A549 treated with dexamethasone at 1 μM for 4 hours (cell line): ENCODE measurements at places on chromosomes 1 and 21. TPM values are rescaled to one million over a fixed set of nuclear protein-coding genes. Genes with fewer than 3 reads are reported as not detected.

FCRL1 gene
- total RNA-seq, result not detected in 5 replicates

FCAMR gene
- 0.07 to 0.08 TPM in 2 of 5 replicates, not detected in the others for total RNA-seq

RCAN3 gene
- 12.0 to 16.4 TPM (median 14.9 TPM) in 5 replicates for total RNA-seq

RAB25 gene
- 0.16 TPM in 1 of 5 replicates, not detected in the others for total RNA-seq

FGR gene
- total RNA-seq, result 0.06 to 0.18 TPM (median 0.09 TPM) in 4 of 5 replicates, not detected in the other

WDR77 gene
- total RNA-seq, result 33.3 to 45.9 TPM (median 40.8 TPM) in 5 replicates

SAMD11 gene
- 14.2 to 22.6 TPM (median 19.7 TPM) in 5 replicates for total RNA-seq

CRNN gene
- not detected in 5 replicates for total RNA-seq

WNT2B gene
- 0.19 to 0.33 TPM (median 0.21 TPM) in 5 replicates for total RNA-seq

RNF186 gene
- not detected in 5 replicates for total RNA-seq

CXADR gene
- 10.2 to 18.1 TPM (median 14.6 TPM) in 5 replicates for total RNA-seq

VWA5B1 gene
- not detected in 5 replicates for total RNA-seq

PDE9A gene
- 1.0 to 1.7 TPM (median 1.6 TPM) in 5 replicates for total RNA-seq

RASAL2 gene
- total RNA-seq, result 14.3 to 24.8 TPM (median 18.7 TPM) in 5 replicates

CFHR4 gene
- total RNA-seq, result not detected in 5 replicates

AMIGO1 gene
- 0.99 to 1.7 TPM (median 1.4 TPM) in 5 replicates for total RNA-seq

CATSPER4 gene
- total RNA-seq, result not detected in 5 replicates

LORICRIN gene
- total RNA-seq, result not detected in 5 replicates

RIPPLY3 gene
- total RNA-seq, result 0.40 to 0.60 TPM (median 0.45 TPM) in 5 replicates

CELSR2 gene
- 2.9 to 5.6 TPM (median 5.2 TPM) in 5 replicates for total RNA-seq

ZNF593OS gene
- total RNA-seq, result 0.10 to 0.70 TPM in 2 of 5 replicates, not detected in the others

PPIAL4G gene
- not detected in 5 replicates for total RNA-seq

PCBP3 gene
- total RNA-seq, result 0.89 to 1.2 TPM (median 0.96 TPM) in 5 replicates

SYT14 gene
- total RNA-seq, result 0.03 to 0.06 TPM (median 0.06 TPM) in 5 replicates

GTF2B gene
- 26.1 to 28.6 TPM (median 27.4 TPM) in 5 replicates for total RNA-seq

NR5A2 gene
- total RNA-seq, result 2.2 to 4.3 TPM (median 3.9 TPM) in 5 replicates

SRM gene
- 124 to 247 TPM (median 215 TPM) in 5 replicates for total RNA-seq

FRRS1 gene
- 1.3 to 2.3 TPM (median 1.7 TPM) in 5 replicates for total RNA-seq

APOBEC4 gene
- total RNA-seq, result not detected in 5 replicates

VSIG8 gene
- 0.06 to 0.11 TPM in 2 of 5 replicates, not detected in the others for total RNA-seq

CFAP107 gene
- total RNA-seq, result not detected in 5 replicates

MANEAL gene
- total RNA-seq, result 20.6 to 26.6 TPM (median 26.3 TPM) in 5 replicates

ASTN1 gene
- total RNA-seq, result 0.01 to 0.02 TPM in 2 of 5 replicates, not detected in the others

SLC66A1 gene
- total RNA-seq, result 15.8 to 22.6 TPM (median 21.1 TPM) in 5 replicates

KRTAP10-3 gene
- not detected in 5 replicates for total RNA-seq

BRINP3 gene
- not detected in 5 replicates for total RNA-seq

TCP10L gene
- total RNA-seq, result 0.37 to 0.75 TPM (median 0.59 TPM) in 5 replicates

GJA5 gene
- 0.06 to 0.12 TPM in 2 of 5 replicates, not detected in the others for total RNA-seq

SYCP1 gene
- total RNA-seq, result not detected in 5 replicates

CRYZ gene
- 78.6 to 93.9 TPM (median 84.4 TPM) in 5 replicates for total RNA-seq

FASLG gene
- total RNA-seq, result not detected in 5 replicates

PLA2G2E gene
- not detected in 5 replicates for total RNA-seq

MMP23B gene
- 0.46 to 0.79 TPM (median 0.61 TPM) in 4 of 5 replicates, not detected in the other for total RNA-seq

MYBPH gene
- total RNA-seq, result 0.05 TPM in 1 of 5 replicates, not detected in the others

SLX9 gene
- 43.8 to 57.8 TPM (median 56.0 TPM) in 5 replicates for total RNA-seq

PPFIA4 gene
- total RNA-seq, result 0.13 to 0.42 TPM (median 0.34 TPM) in 5 replicates

GSTM5 gene
- not detected in 5 replicates for total RNA-seq

KRTAP19-5 gene
- total RNA-seq, result not detected in 5 replicates

S100A7A gene
- not detected in 5 replicates for total RNA-seq

GBP3 gene
- total RNA-seq, result 0.93 to 1.0 TPM (median 1.0 TPM) in 5 replicates

HMGCS2 gene
- total RNA-seq, result not detected in 5 replicates

GUCA2A gene
- not detected in 5 replicates for total RNA-seq
